Activated CD8-positive, alpha-beta memory T cell treated with anti-CD3 and anti-CD28 coated beads for 24 hours (primary cell): ENCODE measurements at places on chromosomes 2 and 18.
A peak's percentile ranks its signal among the peaks of the same experiment; 100 is the strongest.

- DNase-seq = no peak
Measured at GRCh38 chr2:208373460-208374089, 33.0 kb upstream of the PTH2R start.

GRCh38 chr18:48850822-48851598 is 99.8 kb downstream of the SMAD7 start:
- DNase-seq = no peak

DNA sequence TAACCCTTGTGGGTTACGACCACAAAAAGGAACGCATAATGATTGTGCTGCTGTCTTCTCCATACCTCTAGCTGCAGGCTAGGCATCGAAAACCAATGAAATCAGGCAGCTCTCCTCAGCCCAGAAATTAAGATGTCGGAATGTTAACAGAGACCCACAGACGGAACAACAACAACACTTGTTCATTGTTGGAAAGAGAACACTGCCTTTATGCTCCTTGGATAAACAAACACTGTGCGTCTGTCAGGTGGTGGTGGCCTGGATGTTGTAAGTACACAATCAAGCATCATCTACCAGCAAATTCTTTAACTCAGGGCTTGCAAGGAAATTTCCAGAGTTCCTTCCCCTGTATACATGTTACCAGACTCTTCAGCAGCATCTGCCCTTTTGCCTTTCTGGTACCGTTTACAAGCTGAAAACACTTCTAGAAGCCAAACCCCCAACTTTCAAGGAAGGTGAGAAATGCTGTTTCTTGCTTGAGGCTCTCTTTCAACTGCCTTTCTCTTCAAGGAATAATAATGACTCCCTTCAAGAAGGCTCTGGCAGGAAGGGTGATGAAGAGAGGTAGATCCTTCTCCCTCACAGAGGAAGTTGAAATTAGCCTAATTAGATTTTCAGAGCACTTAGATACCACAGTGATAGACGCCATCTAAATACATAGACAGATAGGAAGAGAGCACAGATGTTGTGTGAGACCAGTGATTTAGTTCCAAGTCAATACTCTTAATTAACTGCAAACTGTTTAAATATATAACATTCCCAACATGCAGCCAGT is 332.7 kb downstream of the ZNF521 start:
- no peak for DNase-seq

GRCh38 chr2:106041150-106041549 is 153.0 kb downstream of the UXS1 start:
- DNase-seq = no peak

DNA sequence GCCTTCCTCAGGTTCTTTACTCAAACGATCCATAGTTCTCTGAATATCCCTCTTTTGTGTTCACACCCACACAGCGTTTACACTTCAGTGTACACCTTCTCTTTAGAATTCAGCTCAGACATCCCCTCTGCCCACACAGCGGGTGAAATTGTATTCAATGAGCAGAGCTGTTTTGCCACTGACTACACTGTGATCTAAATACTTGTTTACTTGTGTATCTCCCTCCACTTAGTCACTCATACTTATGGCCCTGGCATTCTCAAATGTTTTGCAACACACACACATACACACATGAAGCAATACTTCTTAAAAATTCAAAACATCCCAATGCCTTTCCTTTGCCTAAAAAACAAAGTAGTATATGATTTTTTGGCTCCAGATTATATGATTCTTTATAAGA is 297.1 kb downstream of the TMX3 start:
- no peak for DNase-seq

GRCh38 chr2:218406949-218407618 is 7.4 kb downstream of the CTDSP1 start:
- peak; percentile 85 for DNase-seq

GRCh38 chr18:71431171-71431570 is 1113.0 kb downstream of the CBLN2 start:
- no peak for DNase-seq

- DNase-seq = no peak
Measured at GRCh38 chr18:56285387-56286065, 352.9 kb downstream of the TXNL1 start.
